Mammary epithelial cell (primary cell): ENCODE measurements at places on chromosomes 6 and 20.

GRCh38 chr6:159919011-159919511, 28.3 kb downstream of the MAS1 start:
- no peak for DNase-seq

DNA sequence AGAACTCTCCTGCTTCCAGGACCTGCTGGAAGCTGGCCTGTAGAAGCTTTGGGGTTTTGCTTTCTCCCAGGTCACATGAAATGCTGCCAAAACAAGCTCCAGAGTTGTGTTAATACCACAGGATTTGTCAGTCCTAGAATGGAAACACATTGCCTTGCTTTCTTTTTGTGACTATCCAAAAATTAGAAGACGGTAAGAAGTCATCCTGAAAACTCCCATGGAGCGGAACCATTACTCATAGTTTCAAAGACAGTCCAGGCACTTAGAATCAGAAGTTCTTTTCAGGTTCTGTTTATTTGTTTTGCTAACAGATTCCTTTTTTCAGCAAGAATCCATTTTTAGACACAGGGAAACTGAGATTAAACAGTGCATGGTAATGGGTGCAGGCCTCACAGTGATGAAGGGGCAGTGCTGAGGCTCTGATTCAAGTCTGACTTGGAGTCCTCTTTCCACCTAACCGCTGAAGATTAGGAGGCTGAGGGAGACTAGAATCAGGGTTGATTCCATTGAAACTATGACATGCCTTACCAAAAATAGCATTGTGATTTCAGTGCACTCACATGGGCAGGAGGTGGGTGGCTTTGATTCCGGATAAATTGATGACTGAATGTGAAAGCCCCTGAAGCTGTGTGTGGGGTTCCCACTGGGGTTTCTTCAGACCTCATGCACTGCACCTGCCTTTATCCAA, 72.2 kb upstream of the NAA20 start:
- peak; percentile 50 for DNase-seq

DNA sequence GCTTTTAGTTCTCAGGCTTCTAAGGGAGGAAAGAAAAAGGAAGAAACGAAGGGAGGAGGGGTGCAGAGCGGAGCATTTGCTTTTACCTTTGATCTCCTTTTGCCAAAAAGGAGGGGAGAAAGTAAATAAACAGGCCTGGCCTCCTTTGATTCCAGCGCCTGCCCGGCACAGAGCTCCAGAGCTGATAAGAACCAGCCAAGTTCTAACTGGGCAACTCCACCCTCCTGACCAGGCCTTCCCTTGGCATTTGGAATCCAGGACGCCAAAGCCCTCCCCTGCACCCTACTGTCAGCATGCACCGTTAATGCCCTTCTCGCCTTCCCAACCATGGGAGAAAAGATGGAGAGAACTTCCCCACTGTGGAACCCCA, 120.8 kb upstream of the PTPN1 start:
- no peak for DNase-seq

DNA sequence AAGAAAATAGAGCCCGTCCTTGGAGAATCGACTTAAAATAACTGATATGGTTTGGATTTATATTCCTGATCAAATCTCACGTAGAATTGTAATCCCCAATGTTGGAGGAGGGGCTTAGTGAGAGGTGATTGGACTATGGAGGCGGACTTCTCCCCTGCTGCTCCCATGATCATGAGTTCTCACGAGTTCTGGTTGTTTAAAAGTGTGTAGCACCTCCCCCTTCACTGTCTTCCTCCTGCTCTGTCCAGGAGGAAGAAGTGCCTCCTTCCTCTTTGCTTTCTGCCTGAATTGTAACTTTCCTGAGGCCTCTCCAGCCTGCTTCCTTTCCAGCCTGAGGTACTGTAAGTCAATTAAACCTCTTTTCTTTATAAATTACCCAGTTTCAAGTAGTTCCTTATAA, 529.2 kb downstream of the HAO1 start:
- DNase-seq = no peak

GRCh38 chr6:170101281-170102035, 189.4 kb downstream of the DLL1 start:
- DNase-seq = no peak

GRCh38 chr6:2719093-2719455, 31.6 kb downstream of the MYLK4 start:
- DNase-seq = no peak

- DNase-seq = no peak
Measured at GRCh38 chr20:41538810-41539596, 79.2 kb downstream of the CHD6 start.

DNA sequence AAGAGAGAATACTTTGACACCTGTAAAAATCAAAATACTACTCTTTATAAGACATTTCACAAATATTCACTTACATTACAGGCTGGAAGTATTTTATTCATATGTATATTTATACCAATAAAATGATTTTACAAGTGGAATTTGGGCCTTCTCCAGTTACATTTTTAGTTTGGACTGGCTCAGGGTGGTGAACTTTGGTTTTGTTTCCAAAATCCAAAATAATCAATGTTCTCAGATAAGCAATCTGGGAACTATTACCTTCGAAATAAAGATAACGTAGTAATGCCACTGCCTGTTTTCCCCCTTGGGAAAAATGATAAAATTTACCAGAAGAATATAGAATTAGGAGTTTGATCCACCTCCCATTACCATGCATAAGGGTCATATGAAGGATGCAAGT, 31.6 kb upstream of the SCGN start:
- DNase-seq = no peak

DNA sequence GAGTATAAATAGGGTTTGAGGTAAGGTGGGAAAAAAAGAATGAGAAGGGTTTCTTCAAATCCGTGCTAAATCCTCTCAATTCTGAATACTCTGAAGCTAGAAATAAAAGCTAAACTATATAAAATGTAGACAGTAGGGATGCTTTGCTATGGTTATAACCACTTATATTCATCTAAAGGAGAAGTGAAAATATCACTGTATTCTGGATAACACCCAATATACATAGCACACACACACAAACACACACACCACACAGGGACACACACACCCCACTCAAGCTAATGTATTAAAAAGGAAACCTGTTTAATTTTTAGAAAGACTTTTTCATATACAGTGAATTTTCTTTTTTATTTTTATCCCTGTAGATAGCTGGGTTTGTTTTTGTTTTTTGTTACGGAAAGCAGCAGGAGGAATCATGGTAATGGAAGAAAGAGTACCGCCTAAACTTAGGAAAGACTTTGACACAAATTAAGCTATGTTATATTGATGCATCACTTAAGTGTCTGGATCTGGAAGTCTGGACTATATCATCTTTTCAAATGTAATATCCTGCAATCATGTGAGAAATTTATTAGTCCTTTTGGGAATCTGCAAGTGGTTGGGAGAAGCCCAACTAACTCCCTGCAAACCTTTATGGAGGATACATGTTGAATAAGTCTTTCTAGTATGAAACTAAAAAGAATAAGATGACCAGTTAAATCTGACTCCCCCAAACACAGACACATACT, 68.4 kb upstream of the FABP7 start:
- no peak for DNase-seq

DNA sequence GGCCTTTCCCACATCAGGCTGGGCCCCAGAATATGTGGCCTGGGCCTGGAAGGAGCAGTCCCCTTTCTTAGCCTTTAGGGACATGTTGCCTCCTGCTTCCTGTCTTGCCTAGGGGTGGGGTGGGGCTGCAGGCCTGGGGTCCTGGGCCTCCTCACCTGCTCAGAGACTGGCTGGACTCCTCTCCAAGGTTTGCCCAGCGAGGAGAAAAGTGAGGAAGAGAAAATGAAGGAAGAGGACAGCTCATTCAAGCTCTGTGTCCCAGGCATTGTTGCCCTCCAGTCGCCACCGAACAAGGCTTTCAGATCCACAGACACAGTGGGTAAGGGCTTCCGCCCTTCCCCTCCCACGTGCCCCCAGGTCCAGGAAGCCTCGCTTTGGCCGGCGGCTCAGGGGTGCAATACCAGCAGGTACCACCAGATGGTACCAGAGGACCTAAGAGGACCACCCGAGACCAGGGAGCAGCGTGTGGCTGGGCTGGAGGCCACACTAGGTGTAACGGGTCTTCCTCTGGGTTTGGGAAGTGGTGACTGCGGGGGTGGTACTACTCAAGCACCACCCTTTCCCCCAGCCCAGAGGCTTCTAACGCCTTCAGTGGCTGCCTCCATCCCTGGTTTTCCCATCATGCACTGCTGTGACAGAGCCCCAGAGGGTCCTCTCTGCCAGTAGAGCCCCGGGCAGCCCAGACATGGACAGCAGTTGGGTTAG, 5.5 kb upstream of the BAK1 start:
- peak; percentile 69 for DNase-seq

- DNase-seq = no peak
Measured at GRCh38 chr20:42945234-42945994, 244.3 kb downstream of the PTPRT start.

- peak; percentile 45 for DNase-seq
Measured at GRCh38 chr6:84728602-84729001, 35.8 kb downstream of the TBX18 start.

GRCh38 chr6:44508646-44509045, 121.1 kb downstream of the CDC5L start:
- DNase-seq = peak; percentile 57

DNA sequence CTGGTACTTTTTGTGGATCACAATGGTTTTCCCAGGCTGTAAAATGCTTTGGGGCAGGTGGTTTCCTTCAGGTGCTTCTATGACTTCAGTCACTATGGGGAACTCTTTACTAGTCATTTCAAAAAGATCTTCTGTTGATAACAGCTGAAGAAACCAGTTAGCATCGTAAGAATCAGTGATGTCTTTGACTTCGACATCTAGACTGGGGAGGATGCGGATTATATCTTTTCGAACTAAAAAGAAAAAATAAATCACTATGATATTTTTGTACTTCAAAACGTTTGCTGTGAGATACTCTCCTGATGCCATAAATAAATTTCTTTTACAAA, 87.2 kb downstream of the THEMIS start:
- DNase-seq = no peak

GRCh38 chr20:57243480-57244220, 22.8 kb downstream of the BMP7 start:
- peak; percentile 70 for DNase-seq

- no peak for DNase-seq
Measured at GRCh38 chr6:105107207-105107606, 72.6 kb downstream of the POPDC3 start.

- peak; percentile 73 for DNase-seq
Measured at GRCh38 chr20:58888521-58889333, 36.2 kb downstream of the GNAS start.

DNA sequence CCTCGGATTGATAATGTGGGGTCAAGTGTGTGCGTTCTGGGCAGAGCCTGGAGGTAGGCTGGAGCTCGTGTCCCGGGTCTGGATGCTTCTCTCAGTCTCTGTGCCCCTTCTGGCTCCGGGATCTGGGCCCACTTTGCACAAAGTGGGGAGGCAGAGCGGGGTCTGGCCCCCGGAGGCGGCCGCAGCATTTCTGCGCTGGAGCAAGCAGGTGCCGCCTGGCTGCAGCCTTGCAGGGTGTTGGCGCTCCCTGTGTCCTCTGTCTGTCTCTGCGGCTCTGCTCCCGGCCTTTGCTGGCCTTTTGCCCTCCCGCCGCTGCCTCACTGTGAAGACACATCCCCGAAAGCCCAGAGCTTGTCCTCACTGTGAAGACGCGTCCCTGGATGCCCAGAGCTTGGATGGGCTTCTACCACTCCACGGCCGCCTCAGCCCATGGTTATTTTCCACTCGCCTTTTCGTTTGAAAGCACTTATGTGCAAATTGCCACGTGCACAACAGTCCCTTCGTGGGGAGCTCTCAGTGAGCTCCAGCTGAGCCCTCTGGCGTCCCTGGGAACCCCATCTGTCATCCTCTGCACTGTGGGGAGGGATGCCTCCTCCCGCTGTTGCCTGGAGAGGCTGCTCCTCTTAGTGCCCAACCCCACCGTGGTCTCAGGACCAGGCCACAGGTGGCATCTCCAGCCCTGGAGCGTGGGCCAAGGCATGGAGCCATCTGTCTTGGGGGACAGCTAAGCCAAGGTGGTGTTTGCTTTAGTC, 17.4 kb downstream of the SLCO4A1 start:
- no peak for DNase-seq

DNA sequence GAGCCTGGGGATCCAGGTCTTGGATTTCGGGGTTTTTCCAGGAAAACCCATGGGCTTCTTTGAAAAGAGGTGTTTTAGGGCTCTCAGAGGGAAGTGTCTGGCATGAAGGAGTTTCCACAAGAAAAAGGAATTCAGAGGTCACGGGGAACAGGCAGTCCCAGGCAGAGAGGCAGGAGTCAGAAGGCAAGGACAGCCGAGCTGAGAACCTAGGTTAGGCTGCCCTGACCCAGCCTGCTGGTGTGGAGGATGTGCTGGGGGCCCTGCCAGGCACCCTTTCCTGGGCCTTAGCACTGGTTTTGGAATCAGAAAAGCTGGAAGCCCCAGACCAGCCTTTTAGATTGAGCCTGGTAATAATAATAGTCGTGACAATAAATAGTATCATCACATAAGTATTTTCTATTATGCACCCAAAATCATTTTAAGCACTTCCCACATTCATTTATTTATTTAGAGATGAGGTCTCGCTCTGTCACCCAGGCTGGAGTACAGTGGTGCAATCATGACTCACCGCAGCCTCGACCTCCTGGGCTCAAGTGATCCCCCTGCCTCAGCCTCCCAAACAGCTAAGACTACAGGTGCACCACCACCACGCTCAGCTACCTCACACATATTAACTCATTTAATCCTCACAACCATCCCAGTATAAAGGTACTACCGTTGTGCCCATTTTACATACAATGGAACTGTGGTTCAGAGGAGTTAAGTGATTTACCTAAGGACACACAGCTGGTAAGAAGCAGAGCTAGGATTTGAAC, 19.9 kb downstream of the TGM2 start:
- DNase-seq = no peak

GRCh38 chr20:19249106-19249879, 36.9 kb downstream of the SLC24A3 start:
- no peak for DNase-seq

- no peak for DNase-seq
Measured at GRCh38 chr20:57913156-57913930, 203.5 kb upstream of the PMEPA1 start.

DNA sequence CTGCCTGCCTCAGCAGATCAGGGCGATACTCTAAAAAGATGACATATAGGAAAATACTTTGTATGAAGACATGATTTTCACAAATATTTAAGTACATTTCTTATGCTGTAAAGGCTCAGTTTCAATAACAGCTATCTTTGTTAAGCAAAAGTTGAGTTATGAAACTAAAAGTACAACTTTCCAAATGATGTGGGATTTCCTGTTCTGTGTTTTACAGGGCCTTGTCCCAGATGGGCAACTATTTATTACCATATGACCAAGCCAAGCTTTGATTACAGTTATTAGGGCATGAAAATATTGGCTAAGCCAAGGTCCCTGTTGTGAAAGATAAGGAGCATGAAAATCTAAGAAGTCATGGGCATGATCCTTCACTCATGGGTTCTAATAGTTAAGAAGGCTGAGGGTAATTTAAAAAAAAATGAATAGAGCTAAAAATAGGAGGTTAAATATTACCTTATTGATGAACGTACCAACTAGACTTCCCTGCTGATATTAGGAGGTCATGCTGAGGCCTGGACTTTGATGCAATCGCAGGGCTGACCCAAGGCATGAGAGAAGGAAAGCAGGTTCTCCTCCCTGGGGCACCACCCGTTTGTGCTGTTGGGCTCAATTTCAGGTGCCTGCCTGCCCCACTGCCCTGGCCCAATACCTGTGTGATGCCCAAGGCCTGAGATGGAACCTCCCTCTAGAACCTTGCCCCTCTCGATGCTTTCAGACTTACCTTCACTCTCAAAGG, 294.4 kb upstream of the PRDM1 start:
- DNase-seq = no peak
